ENCODE measurements at places on chromosomes 13 and 19.
A peak's percentile ranks its signal among the peaks of the same experiment; 100 is the strongest.

DNA sequence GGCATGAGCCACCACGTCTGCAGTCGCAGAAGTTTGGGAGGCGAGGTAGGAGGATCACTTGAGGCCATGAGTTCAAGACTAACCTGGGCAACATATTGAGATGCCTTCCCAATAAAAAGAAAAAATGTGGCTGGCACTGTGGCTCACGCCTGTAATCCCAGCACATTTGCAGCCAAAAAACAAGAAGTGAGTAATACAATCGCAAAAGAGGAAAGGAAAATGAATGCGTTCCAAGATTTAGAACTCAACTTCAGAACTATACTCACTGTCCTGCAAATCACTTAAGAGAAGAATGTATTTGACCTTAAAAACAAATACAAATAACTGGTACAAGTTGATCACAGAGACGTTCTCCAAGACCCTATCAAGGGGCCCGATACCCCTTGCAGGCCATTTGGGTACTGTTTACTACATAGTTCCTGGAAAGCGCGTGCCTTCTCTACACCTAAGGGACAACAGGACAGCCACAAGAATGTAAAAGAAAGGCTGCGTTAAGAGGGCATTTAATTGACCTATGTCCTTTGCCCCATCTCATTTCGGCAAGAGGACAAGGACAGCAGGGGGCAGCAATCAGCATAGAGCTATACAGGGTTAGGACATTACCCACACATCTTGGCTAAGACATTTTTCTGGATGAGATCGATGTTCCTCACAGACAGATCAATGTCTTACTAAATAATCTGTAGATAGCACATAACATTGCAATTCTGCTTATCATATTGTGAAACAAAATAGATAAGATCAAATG lies 41.3 kb downstream of the FLT3 start:
- DNase-seq, result peak; percentile 66

GRCh38 chr19:20167020-20167644 lies at the start of gene ZNF486:
ZNF486 (plus strand) TSS chr19:20167214; CDS start chr19:20167331, 117 bp downstream.
- DNase-seq, result peak; percentile 98

GRCh38 chr19:50969413-50969760 lies at the start of gene KLK6:
KLK6 (minus strand) TSS chr19:50969591; CDS start chr19:50968104, 1,487 bp downstream.
- no peak for DNase-seq

DNA sequence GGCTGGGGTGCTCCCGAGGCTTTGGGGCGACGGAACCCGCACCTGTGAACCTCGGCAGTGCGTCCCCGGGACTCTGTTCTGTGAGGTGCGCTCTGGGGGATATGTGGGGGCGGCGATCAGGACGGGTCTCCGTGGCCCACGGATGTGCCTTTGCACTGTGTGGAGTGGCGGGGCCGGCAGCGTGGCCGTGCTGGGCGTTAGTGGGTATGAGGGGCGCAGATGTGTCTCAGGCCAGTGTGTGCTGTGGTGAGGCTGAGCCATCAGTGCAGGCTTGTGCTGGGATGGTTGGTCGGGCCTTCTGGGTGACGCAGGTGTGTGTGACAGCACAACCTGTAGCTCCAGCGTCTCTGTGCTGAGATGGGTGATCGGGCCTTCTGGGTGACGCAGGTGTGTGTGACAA lies 16.9 kb downstream of the ZNF331 start:
- DNase-seq, result no peak

DNA sequence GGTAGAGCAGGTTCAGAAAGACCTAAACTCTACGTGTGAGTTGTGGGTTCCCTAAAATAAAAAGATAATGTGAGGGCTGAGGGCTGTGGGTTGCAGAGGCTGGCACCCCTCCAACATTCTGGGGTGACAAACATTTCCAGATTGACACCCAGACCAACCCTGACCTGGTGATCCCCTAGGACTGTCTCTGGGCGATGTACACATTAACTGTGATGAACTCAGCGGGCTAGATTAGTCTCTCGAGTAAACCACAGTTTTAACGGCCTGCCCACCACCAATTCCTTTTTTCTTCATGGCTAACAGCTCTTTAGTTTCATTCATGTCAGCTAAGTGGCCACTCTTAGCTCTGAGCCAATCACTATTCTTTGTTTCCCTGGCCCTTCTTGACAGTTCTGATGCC lies 24.8 kb downstream of the SIAH3 start:
- peak; percentile 98 for DNase-seq

- DNase-seq, result peak; percentile 67
These were observed 144.4 kb downstream of the DIAPH3 start for GRCh38 chr13:60019119-60019993.

GRCh38 chr13:89822467-89822866 lies 1525.0 kb upstream of the MIR17HG start:
- DNase-seq, result no peak

DNA sequence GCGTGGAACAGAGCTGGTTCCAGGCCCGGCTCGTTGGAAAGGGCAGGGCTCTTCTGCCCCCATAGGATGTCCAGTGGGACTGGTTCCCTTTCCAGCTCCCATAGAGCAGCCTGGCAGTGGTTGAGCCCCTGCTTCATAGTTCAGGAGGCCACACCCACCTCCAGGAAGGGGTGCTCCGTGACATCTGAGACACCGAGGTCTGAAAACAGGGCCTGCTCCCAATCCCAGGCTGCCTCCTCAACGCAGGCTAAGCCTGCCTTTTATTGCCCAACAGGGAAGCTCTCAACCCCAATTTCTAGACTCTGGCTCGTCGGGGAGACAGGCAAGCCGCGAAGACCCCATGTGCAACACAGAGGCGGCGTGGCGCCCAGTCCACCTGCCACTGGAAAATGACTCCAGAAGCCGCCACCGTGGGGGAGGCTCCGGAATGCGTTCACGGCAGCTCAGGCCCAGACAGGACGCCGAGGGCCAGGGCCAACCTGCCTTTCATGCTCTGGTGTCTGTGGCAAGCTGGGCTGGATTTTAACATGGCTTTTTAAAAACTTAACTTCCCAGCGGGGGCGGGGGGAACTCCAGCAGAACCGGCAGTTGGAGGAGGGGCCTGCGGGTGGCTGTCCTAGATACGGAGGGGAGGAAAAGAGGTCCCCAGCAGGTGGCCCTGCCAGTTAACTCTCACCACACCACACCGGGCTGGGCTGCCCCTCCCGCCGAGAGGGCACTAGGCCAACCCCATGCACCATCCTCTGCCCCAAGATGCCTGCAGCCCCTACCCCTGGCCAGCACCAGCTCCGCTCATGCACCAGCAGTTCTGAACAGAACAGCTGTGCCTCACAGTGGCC lies 17.9 kb upstream of the TINCR start:
- no peak for DNase-seq

GRCh38 chr13:79799059-79799867 lies 318.3 kb downstream of the NDFIP2 start:
- DNase-seq, result no peak

DNA sequence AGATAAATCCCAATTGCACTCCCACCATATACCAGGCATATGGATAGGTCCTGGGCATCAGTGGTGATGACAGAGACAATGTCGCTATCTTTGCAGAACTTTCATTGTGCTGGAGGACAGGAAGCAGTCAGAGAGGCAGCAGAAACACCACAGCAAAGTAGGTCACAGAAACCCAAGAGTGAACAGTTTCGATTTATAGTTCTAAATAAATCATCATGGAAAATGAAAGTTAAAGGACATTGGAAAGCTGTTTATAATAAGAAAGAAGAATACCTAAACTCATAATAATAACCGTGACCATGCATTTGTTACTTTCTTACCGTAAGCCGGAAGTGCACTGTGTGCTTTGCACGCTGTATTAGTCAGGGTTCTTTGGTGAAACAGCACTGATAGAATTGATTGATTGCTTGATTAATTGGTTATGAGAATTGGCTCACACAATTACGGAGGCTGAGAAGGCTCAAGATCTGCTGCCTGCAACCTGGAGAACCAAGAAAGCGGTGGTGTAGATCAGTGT lies 38.9 kb downstream of the ALOX5AP start:
- no peak for DNase-seq

DNA sequence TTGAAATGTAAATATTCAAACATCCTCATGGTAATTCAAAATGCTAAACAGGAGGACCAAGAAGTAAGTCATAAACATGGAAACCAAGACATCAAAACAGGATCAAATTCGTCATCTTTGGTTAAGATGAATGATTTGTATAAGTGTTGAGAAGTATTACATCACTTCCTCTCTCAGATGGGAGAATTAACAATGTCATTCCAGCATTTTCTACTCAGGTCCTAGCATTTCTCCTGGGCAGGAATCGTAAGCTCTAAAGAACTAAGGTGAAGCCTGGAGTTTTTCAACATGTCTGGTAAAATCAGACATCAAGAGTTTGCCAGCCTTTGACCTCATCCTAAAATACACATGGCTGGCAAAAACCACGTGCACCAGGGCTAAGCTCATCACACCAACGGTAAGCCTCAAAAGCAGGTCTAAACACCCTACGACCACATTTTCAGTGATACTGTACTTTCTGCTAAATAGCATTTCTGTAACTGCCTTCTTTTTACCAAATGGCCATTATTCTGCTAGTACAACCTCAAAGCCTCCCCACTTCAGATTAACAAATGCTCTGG lies 24.8 kb downstream of the RANBP3 start:
- DNase-seq, result peak; percentile 65

GRCh38 chr13:33838647-33839046 lies 20.7 kb downstream of the RFC3 start:
- DNase-seq, result no peak

DNA sequence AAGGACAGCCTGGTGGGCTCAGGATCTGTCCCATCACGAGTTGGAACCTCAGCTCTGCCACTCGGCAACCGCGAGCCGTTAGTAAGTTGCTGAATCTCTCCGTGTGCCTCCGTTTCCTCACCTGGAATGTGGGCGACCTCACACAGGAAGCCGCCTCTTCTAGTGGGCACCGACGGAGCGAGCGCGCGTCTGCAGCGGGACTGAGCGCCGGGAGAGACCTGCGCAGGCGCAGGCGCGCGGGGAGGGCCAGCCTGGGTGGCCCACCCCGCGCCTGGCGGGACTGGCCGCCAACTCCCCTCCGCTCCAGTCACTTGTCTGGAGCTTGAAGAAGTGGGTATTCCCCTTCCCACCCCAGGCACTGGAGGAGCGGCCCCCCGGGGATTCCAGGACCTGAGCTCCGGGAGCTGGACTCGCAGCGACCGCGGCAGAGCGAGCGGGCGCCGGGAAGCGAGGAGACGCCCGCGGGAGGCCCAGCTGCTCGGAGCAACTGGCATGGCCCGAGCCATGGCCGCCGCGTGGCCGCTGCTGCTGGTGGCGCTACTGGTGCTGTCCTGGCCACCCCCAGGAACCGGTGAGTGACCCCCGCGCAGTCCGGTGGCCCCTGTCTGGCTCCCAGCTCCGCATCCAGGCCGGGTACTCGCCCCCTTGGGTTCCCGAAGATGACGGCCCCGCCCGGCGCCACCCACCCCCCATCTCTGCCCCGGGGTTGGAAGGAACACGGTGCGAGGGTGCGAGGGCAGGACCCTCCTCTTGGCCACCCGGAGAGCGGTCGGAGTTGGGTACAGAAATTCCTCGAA lies at the start of gene PVR:
PVR (plus strand) TSS at position 306 of the 797 bp plus-strand sequence; CDS start at position 493, 187 bp downstream.
- peak; percentile 63 for DNase-seq

DNA sequence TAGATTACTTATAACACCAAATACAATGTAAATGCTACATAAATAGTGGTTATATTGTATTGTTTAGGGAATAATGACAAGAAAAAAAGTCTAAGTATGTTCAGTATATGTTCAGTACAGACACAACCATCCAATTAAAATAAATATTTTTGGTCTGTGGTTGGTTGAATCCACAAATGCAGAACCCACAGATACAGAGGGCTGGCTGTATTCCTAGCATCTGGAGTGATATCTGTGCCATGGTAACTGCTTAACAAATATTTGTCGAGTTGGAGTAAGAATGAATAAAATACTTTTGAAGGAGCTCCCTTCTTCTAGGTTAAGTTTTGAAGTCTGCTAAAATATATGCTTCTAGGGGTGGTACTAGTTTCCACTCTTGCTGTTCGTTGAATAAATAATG lies 241.0 kb downstream of the KLF5 start:
- DNase-seq, result no peak

DNA sequence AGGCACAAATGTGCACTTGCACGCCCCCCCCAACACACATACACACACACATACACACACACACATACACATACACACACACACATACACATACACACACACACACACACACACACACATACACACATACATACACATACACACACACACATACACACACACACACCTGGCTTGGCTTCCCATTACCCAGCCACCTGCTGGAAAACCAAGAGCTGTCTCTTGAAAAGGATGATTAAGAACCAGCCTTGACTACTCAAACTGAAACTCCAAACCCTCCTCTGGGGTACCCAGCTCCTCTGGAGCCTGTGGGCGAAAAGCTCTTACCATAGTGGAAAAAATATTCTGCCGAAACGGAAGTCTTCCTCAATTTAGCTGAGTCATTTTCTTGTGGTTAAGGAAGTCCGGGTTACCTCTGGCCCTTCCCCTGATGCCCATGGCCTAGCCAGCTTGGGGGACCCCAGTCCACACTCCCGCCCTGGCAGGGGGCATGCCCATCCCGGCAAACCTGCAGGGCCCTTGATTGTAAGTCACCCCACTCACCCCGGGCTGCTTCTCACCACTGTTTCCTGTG lies 21.9 kb downstream of the CEBPA start:
- peak; percentile 93 for DNase-seq

DNA sequence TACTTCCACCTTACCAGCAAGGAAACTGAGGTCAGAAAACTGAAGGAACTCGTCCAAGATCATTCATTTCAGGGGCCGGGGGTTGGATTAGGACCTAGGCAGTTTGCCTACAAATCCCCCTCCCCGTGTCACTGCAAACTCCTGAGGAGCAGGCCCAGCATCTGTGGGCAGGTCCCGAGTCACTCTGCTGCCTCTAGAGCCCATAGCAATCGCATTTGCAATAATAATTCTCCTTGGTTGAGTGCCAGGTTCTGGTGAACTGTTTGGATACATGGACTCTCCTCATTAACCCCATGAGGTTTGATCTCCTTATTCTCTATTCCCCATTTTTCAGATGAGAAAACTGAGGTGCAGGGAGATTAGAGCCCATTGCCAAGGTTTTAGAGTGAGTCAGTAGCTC lies 903 bp downstream of the PIN1 start:
- DNase-seq, result peak; percentile 35
